ENCODE measurements at places on chromosomes 7 and 10.
A peak's percentile ranks its signal among the peaks of the same experiment; 100 is the strongest.

DNA sequence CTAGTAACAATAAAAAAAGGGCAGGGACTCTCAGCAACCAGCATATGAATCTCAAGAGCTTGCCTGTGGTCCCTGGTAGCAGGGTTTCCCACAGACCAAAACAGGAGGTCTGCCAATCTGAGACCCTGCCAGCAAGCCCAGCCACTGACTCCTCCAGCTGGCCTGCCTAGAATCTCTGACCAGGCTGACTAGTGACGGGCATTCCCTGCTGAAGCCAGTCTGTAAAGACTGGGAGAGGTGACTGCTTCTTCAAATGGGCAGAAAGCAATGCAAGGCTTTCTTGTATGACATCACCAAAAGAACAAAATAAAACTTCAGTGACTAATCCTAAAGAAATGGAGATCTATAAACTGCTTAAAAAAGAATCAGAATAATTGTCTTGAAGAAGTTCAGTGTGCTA lies 249.4 kb downstream of the TCF7L2 start:
- DNase-seq = no peak

DNA sequence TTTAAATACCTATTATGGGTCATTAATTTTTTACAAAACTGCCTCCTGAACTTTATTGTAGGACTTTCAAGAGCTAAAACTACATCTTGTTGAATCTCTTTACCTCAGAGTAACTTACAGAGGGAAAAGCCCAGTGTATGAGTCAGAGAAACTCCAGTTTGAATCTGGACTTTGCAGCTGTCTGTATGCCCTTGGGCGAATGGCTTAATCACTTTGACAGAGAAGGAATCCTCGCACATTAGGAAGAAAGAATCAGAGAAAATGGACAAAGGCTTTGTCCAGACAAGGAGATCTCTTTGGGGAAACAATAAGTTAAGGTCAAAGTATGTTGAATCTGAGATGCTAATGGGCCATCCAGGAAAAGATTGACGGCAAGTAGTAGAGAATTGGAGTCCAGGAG lies 484.2 kb upstream of the CELF2 start:
- no peak for DNase-seq

GRCh38 chr7:45416846-45417245 lies 157.3 kb upstream of the ADCY1 start:
- DNase-seq = no peak

DNA sequence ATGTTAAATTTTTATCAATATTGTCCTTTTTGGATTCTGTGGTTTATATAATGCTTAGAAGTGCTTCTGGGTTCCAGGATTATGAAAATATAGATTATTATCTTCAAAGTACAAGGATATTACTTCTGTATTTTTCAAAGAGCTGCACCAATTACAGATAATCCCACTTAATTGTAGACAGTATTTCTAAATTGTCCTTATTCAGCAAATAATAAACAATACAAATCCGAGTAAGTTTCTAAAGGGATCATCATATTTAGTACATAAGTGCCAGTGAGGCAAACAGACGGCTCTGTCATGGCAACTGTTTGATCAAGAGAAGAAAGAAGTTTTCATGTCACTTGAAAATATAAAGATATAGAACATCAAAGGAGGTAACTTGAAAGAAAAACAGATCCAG lies 19.2 kb downstream of the ANKMY2 start:
- DNase-seq = no peak

- DNase-seq = no peak
These were observed 209.6 kb upstream of the VWC2 start for GRCh38 chr7:49563693-49564378.

GRCh38 chr7:26208040-26208439 lies 6.5 kb downstream of the CBX3 start:
- peak; percentile 58 for DNase-seq

- no peak for DNase-seq
These were observed 402 bp upstream of the TMEM168 start for GRCh38 chr7:112790586-112791003.

DNA sequence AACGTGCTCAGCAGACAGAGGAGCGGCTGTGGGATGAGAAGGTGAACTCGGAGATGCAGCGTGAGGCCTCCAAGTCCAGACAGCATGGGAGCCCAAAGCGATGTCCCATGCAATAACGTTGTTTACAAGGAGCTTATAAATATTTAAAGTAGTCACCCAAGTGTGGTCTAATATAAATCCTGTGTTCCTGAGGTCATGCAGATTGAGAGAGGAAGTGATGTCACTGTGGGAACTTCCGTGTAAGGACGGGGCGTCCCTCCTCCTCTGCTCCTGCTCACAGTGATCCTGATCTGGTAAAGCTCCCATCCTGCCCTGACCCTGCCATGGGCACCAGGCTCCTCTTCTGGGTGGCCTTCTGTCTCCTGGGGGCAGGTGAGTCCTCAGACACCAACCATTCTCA lies 94.7 kb upstream of the PRSS58 start:
- DNase-seq = no peak
